ENCODE measurements at places on chromosomes 4 and X.

- DNase-seq = no peak
Measured at GRCh38 chr4:188154668-188155405, 15.6 kb downstream of the TRIML1 start.

DNA sequence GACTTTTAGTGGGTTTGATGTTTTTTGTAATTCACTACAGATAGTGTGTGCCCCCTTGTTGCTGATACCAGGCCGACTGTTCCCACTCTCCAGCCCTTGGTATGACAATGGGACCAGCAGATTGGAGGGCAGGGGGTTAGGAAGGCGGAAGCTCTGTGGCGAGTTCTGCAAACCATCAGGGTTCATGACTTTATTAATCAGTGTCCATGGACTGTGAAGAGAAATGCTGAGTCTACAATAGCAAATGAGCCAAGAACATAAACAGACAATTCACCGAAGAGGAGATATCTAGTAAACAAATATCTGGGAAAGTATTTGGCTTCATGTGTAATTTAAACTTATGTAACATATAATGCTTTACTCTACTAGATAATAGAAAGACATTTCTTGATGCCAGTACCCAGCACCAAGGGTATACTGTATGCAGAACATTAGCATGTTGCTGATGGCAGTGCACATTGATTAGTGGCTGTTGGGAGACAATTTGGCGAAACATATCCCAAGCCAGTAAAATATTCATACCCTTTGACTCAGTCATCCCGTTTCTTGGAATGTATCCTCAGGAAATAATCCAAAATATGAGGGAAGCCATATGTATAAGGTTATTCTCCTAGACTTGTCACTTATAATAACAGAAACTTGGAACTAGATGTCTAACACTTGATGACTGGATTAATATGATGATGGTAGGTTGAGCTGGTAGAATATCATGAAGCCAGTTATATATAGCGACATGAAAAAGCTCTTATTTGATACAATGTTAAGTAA, 169.4 kb downstream of the PTTG2 start:
- DNase-seq = no peak

- no peak for DNase-seq
Measured at GRCh38 chr4:120915336-120915735, 7.2 kb downstream of the PRDM5 start.

GRCh38 chr4:55363691-55364351, 17.8 kb downstream of the SRD5A3 start:
- no peak for DNase-seq

GRCh38 chr4:72896515-72896914, 173.0 kb downstream of the COX18 start:
- DNase-seq = no peak

DNA sequence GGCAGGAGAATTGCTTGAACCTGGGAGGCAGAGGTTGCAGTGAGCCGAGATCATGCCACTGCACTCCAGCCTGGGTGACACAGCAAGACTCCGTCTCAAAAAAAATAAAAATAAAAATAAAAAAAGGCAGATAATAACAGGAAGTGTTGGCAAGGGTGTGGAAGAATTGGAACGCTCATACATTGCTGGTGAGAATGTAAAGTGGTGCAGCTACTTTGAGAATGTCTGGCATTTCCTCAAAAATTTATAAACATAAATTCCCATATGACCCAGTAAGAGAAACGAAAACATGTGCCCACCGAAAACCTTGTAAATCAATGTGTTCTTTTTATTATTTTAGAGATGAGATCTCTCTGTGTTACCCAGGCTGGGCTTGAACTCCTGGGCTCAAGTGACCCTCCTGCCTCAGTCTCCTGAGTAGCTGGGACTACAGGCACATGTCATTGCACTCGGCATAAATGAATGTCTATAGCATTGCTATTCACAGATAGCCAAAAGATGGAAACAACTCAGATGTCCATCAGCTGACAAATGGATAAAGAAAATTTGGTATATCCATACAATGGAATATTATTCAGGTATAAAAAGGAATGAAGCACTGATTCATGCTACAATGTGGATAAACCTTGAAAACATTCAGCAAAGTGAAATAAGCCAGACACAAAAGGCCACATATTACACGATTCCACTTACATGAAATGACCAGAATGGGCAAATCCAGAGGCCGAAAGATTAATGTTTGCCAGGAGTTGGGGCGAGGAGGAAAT, 63.7 kb upstream of the PLAC1 start:
- no peak for DNase-seq

DNA sequence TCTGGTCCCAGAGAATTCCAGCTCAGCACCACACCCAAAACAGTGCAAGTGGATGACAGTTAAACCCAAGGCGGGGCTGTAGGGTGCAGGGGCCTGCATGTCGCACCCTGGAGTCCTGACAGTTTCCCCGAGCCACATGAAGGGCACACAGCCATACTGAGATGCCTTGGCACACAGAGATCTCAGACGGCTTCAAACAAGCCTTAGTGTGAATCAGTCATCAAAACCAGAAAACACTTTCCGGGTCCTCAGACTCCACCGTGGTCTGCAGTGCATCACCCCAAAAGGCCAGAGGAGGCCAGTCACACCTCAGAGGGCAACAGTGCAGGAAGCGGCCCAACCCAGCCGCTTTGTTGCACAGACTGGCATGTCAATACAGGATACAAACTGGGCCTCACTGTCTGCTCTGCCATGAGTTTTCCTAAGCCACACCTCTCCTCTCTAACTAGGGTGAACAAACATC, 64.6 kb upstream of the ENPP6 start:
- DNase-seq = no peak

DNA sequence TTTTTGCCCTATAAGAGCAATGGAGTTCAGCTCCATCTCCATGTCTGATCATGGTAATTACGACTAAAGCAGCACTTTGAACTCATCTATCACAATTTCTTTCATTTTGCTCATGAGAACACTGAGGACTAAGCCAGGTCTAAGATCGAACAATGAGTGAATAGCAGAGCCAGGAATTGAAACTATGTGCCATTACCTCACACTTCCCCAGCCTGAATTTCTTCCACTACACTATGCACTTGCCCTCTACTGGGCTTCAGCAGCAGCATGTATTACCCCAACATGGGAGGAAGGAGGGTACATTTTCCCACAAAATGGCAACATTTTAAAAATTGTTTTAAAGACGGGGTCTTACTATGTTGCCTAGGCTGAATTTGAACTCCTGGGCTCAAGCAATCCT, 274.7 kb upstream of the FGF13 start:
- DNase-seq = no peak

DNA sequence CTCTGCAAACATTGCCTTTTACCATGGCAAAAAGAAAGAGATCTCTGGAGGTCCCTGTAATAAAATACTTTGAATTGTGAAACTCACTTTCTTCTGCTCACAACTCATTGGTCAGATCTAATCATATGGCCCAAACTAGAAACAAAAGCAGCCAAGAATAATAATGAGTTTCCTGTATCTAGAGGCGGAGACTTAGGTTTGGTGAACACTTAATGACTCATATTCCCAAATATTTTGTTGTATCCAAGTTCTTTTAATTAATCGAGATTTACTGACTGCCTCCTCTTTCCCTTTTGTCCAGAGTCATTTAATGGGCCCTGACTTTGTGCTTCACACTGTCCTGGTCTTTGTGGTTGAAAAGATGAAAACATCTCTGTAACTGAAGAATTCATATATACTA, 190.6 kb downstream of the CCSER1 start:
- no peak for DNase-seq

DNA sequence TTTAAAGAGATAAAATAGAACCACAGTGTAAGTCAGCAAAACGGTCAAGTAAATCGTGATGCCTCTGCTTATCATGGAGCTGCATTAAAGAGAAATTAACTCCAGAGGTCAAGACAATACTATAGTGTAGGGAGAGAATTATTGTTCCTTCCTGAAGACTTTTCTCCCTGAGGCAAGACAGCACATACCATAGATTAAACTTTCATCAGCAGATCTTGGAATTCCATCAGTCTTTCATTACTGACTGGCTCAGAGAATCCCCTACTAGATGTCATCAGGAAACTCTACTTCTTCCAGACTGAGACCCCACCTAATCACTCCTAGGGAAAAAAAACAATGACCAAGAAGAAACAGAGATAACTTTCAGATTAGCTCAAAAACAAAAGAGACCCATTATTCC, 131.3 kb downstream of the NSUN7 start:
- DNase-seq = no peak

DNA sequence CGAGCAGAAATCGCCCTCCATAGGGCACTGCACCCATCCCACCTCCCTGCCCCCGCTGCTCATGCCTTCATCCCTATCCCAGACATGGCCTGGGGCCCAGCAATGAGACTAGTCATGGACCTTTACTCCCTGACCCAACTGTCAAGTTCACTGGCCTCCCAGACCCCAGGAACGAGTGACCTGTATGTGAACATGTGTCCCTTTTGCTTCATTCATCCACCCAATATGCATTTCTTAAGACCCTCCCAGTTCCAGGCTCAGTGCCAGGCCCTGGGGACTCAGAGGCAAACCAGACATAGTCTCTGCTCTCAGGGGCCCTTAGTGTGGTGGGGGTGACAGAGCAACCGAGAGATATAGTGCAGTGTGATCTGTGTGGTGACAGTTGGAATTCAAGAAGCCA, 67.0 kb downstream of the EFNB1 start:
- DNase-seq = no peak

DNA sequence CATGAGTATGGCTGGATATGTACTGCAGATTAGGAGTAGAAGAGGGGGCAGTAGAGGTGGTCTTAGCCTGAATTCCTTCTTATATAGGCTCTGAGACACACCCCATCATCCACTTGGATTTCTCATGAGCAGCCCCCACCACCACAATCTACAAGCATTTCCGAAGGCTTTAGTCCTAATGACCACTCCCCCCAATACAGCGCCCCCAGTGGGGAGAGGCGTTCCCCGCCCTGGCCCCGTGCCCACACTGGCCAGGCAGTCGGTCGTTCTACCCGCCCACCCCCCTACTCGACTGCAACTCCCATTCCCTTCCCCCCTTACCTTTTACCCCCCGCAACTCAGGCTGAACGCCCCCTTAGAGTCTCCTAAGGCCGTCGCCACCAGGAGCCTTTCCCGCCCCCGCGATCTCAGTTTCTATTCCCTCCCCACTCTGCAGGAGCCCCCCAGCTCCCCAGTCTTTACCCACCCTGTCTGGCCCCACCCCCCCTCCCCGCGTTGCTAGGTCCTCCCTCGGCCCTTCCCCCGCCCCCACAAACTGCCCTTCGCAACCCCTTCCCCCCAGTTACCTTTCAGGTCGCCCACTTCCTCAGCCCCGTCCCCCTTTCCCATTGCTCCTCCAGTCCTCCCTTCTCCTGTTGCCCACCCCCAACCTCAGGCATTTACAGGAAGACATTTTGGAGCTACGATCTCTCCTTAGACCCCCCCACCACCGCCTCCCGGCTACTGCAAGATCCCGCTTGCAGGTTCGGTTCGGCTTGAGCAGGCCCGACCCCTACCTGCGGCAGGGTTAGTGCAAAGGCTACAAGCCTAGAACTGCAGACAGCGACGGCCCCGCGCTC, 468 bp downstream of the ZMYM3 start:
- DNase-seq = peak; percentile 29

DNA sequence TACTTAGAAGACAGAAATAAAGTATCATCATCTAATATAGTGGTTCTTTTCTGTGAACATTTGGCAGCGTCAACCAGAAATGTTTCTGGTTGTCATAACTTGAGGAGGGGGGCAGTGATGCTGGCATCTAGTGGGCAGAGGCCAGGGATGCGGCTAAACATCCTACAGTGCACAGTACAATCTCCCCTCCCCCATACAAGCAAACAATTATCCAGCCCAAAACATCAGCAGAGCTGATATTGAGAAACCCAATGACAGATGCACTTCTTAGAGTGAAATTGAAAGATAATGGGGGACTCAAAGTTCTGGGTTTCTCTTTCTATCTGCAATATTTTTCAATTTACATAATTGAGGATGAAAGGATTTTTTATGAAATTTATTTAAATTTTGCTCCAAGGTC, 1.9 kb upstream of the EIF1AX start:
- DNase-seq = no peak

GRCh38 chr4:48380583-48381167, 39.3 kb downstream of the SLAIN2 start:
- DNase-seq = no peak

- DNase-seq = no peak
Measured at GRCh38 chr4:87868522-87868921, 35.8 kb downstream of the MEPE start.

DNA sequence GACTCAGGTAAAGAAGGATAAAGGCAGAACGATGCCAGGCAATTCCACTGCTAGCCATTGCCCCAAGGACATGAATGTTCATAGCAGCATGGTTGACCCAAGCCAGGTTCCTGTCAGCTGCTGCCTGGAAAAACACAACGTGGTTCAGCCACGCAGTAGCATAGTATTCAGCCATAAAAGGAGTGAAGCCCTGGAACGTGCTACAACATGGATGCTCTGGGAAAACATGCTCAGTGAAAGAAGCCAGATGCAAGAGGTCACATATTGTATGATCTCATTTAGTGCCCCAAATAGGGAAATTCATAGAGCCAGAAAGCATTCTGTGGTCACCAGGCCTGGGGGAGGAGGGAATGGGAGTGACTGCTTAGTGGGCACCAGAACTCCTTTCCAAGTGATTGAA, 129.8 kb downstream of the GPR143 start:
- DNase-seq = no peak

DNA sequence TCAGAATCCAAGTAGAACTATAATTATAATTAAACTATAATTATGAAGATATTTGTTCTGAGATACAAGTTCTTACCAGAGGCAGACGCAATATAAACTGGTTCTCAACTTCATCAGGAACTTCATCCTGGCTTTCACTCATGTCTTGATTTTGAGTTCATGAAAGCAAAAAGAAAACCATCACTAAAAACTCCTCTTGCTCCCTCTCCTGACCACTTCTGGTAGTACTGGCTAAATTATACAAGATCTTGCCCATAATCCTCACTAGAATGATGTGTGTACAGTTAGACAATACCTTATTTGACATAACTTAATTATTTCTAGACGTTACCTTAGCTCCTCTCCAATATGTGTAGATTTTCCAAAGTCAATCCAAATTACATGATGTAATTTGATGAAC, 3.7 kb downstream of the TAF7L start:
- DNase-seq = peak; percentile 48

DNA sequence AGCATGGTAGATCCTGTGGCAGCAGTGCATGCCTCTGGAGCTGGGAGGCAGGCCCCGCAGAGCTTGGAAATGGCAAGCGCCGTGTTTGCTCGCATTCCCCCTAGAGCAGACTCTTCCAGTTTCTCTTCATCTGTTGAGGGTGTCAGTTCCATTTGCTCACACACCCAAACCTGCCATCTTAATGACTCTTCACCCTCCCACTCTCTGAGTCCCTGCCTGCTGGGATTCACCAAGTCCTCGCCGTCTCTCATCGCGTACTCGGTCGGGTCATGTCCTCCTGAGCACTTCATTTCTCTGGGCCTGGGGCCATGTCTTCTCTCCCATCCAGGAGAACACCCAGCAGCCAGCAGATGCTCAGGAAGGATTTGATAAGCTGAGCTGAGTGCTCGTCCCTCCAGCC, 16.9 kb downstream of the ZBTB49 start:
- DNase-seq = no peak

DNA sequence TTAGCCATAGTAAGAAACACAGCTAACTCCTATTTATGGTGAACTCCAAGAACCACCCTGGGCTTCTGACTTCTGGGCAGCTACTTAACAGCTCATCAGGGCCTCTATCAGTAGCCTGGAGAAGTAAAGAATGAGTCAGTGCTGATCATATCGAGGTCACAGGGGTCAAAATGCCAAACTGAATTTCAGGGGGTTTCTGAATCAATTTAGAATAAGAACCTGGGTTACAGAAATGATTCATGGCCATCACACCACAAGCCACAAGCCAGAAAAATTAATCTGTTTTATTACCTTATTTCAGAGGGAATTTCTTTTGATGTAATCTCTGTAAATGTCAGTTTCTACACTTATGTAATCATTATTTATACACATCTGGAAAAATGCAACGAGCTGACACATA, 64.4 kb downstream of the CHST7 start:
- no peak for DNase-seq

Measured in cerebellar cortex (tissue), 1 donor.